NCI-H1092 (cell line): ENCODE measurements at places on chromosomes 3 and 15.

DNA sequence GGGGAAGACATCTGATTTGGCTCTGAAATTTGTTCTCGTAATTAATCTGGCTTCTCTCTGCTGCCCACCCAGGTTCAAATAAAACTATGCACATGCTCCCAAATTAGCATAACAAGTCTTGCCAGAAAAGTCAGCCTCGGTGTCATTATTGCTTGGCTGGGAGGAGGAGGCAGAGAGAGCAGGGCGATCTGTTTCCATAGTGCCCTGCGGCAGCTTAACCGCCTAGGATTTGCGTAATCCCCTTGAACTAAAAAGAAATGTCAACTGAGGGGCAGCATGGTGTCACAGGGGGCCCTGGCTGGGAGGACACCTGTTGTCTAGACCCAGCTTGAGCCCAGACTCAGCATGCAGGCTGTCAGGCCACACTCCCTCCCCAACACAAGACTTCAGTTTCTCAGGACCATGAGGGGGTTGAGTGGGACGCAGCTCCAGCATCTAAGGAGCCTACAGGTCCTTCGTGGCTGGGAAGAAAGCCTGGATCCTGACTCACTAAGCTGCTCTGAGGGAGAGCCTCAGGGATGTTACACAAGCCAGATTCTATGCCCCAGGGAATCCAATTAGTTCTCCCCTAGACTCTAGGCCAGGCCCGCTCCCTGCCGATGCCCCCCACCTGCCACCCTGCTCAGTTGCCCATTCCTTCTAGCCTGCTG is 17.3 kb downstream of the MRPS11 start:
- DNase-seq = no peak

DNA sequence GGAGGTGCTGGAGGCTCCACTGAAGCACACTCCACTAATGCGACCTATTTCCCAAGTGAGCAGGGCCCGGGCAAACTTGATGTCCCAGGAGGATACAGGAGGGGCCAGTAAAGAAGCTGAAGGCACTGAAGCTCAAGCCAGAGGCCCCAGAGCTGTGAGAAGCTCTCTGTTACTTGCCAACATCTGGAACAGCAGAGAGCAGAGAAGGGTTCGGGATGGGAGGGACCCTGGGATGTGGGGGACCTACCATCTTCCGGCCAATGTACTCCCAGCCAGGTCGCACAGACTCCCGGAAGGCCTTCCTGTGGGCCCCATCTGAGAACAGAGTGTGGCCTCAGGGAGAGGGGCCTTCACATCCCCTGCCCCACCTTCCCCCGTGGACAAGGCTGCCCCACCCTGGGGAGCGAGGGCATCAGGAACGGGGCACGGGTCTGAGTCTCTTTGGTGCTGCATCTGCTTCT is 3.1 kb downstream of the HHATL start:
- DNase-seq = no peak

GRCh38 chr3:95886616-95887015 is 927.8 kb upstream of the EPHA6 start:
- no peak for DNase-seq

- no peak for DNase-seq
These were observed 54.4 kb downstream of the ULK4 start for GRCh38 chr3:41907330-41908073.

- peak; percentile 57 for DNase-seq
These were observed at the start of gene ROBO2 for GRCh38 chr3:77039606-77040171. Gene ROBO2, plus strand, starts transcription at chr3:77040099. Its CDS starts 687 bp downstream, at chr3:77040786.

GRCh38 chr3:11539218-11539617 is 104.5 kb downstream of the VGLL4 start:
- DNase-seq = no peak

DNA sequence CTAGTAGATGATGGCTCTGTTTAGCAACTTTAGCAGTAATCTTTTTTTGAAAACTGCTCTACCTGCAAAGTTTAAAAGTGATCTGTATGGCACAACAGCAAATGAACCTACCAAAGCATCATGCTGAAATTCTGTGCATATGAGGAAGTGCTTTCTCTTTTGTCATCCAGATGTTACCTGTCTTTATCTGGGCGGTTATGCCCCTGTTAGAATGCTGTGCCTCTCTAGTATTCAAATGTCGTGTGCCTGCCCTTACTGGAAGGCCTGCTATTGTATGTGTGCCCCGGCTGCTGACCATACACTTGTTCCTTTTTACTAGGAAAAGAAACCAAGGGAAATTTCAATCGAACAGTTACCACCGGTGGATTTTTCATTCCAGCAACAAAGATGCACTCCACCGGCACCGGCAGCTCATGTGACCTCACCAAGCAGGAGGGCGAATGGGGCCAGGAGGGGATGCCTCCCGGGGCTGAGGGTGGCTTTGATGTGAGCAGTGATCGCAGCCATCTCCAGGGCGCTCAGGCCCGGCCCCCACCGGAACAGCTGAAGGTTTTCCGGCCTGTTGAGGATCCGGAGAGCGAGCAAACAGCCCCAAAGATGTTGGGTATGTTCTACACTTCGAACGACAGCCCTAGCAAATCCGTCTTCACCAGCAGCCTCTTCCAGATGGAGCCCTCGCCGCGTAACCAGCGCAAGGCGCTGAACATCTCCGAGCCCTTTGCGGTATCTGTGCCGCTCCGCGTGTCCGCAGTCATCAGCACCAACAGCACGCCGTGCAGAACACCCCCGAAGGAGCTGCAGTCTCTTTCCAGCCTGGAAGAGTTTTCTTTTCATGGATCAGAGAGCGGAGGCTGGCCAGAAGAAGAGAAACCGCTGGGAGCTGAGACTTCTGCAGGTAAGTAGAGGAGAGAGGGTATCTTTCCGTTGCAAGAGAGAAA is 61.6 kb downstream of the TMEM39A start:
- DNase-seq = no peak

- DNase-seq = peak; percentile 2
These were observed at the start of gene PRRT3 for GRCh38 chr3:9951962-9952805. Gene PRRT3, minus strand, starts transcription at chr3:9952408. Its CDS starts 2,293 bp downstream, at chr3:9950115.

- peak; percentile 43 for DNase-seq
These were observed 98.6 kb downstream of the TPRG1 start for GRCh38 chr3:189270248-189270832.

DNA sequence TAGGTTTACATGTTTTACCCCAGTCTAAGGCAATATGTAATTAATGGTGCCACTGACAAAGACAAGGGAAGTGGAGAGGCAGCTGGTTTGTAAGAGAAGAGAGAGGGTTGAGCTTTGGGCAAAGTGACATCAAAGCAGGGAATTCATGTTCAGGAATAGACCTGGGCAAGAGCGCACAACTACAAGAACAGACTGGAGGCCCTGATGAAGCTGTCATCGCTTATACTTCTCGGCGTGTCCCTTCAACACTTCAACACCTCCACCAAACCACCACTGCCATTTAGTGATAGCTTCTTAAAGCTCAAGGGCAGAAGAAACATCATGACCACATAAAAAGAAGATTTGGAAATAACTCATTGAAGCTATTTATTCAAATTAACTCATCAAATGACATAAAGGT is 19.6 kb upstream of the KNG1 start:
- no peak for DNase-seq

DNA sequence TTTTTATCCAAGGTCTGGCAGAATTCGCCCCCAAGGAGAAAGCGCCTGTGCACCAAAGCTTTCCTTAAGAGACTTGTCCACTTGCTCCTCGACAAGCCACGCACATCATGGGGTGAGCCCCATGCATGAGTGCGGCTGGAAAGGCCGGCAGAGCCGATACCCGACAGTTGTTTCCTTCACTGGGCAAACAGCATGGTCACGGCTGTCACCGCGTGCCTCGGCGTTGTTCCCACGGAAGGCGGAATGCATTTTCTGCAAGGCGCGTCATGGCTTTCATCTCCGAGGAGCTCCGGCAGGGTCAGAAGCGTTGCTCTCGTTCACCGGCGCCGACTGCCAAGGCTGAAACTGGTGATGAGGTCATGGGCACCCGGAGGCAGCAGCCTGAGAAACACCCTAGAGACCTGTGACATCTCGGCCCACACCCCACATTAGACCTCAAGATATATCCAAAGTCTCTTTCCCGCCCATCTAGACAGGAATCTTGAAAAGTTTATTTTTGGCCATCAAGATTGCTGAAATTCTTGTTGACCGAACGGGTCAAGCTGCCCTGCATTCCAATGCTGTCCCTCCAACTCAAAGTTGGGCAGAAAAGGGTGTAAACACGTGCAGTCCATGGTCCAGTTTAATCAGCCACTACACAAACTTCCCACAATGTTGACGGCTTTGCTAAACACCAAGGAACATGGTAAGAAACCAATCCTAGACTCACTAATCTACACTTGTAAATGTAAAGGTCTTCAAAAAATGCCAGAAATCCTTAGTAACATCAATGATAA is 604 bp upstream of the TJP1 start:
- DNase-seq = peak; percentile 1

- no peak for DNase-seq
These were observed 19.4 kb downstream of the TPM1 start for GRCh38 chr15:63061975-63062374.

GRCh38 chr3:68984011-68984530 is 29.4 kb downstream of the EOGT start:
- DNase-seq = no peak

DNA sequence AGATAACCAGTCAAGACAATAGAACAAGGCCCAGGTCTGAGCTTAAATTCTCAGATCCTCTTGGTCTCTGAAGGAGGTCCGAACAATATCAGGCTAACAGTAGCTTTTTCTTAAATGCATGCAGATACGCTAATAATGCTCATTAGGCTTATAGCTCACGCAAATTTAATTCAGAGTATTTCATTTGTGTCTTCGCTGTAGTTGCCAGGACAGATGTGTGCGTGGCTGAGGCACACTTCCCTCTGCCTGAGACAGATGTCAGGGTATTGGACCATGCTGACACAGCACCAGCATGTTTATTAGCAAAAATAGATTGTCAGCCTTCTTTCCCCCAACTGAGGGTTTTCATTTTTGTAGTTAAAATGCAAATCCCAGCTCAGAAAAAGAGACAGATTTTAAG is 102.9 kb upstream of the BFSP2 start:
- DNase-seq = no peak

GRCh38 chr15:86042226-86042625 is 37.4 kb upstream of the AGBL1 start:
- no peak for DNase-seq

DNA sequence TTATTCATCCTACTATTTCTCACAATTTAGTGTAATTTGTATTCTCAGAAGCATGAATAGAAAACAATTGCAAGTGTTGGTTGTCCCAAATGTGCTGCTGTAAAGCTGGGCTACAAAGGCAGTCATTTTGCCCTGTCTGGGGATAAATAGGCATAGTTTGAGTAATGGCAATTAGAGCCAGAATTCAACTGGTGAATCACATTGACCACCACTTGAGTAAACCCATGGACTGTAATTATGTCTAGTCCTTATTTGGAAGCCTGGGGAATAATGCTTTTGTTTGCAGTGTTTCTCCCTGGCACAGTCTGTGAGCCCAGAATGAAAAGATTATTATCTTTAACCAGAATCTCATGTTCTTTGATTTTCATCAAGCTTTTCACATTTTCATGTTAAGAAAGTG is 30.5 kb upstream of the CHL1 start:
- DNase-seq = no peak

DNA sequence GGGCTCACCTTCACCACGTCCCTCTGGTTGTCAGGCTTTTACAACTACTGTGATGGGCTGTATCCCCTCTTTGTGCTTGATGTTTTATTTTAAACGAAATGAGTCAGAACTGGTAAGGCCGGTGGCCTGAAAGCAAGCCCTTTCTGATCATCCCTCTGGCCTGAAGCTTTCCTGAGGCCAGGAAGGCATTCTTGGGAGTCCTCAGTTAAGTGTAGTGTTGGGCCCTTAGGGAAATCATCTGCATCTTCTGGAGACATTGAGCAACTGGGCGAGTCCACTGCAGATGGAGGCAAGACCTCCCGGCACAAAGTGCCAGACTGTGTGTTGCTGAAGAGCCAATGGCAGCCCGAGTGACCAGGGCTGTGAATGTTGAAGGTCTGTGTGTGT is 33.0 kb upstream of the AMOTL2 start:
- no peak for DNase-seq

- DNase-seq = no peak
These were observed 87.3 kb downstream of the MBNL1 start for GRCh38 chr3:152355744-152356665.

- no peak for DNase-seq
These were observed 85.2 kb upstream of the PPIB start for GRCh38 chr15:64247906-64248541.

GRCh38 chr3:112550859-112551258 is 10.9 kb downstream of the ATG3 start:
- no peak for DNase-seq

DNA sequence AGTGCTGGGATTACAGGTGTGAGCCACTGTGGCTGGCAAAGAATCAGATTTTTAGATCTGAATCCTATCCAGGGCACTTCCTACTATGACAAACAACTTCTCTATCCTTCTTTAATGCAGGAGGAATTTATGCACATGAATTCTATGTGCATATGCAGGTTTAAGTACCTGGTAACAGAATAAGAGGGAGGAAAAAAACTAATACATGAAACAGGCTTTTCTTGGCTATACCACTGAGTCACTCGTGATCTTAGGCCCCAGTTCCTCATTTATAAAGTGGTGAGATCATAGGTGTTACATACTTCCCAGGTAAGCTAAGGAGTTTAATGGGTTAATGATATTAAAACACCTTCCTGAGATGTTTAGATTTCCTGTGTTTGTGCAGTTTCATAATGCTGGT is 108.2 kb downstream of the TP63 start:
- no peak for DNase-seq

DNA sequence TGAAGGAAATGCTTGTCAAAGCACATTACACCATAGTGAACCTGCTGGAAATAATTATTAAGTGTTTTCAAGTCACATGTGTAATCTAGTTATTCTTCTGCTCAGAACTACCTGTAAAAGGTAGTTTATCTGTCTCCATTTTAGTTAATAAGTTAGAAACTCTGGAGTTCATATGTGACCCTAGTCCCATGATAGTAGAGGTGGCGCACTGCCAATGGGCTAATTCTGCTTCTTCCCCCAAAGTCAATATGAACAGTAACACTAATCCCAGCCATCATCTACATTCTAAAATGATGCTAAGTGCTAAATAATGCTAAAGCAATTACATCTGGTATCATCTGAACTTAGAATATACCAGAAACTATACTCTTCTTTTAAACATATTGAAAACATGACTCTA is 361.0 kb upstream of the NECTIN3 start:
- no peak for DNase-seq

GRCh38 chr15:60715859-60716258 is 236.9 kb upstream of the ICE2 start:
- no peak for DNase-seq

DNA sequence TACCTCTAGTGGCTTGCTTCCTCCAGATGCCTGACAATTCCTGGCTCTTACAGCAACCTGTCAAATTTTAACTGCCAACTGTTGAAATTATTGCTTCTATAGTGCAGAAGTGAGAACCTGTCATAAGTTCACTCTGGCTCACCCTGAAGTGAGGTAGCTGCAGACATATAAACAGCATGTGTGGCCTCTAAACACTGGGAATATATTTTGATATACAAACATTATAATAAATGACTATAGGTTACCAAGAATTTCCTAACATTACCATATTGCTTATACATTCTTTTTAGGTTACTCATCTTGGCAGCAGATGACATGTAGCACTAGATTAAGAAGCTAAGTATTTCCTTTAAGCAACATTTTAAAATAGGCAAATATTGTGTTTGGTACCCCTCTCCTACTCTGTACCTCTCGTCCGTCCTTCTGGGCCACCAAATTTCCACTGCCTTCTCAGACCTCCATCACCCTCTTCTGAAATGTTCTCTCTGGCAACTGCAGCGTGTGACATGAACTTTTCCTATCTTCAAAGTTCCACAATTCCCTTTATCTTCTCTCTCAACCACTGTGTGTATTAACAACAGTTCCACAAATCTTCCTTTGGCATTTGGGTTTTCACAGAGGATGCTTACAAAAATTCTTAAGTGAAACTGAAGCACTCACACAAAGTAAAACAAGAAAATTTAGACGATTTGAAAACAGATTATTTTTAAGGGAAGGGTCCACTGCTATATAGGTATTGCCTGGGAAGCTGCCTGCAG is 15.3 kb upstream of the XXYLT1 start:
- no peak for DNase-seq
